Astrocyte of the hippocampus (primary cell): ENCODE measurements at places on chromosomes 3 and 15.
A peak's percentile ranks its signal among the peaks of the same experiment; 100 is the strongest.

GRCh38 chr15:90981681-90982080 is 12.7 kb downstream of the PRC1 start:
- DNase-seq = no peak

DNA sequence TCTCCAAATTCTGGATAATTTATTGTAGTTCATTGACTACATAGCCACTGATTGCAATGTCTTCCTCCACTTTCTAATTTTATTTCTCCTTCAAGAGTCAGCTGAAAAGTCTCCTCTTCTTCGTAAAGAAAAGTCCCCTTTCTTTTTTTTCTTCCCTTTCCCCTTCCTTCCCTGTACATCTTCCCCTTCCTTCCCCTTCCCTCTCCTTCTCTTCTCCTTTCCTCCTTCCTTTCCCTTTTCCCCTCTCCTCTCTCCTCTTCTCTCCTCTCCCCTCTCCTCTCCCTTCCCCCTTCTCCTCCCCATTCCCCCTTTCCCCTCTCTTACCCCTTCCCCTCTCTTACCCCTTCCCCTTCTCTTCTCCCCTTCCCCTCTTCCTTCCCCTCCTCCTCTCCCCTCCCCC is 8.8 kb upstream of the MGA start:
- no peak for DNase-seq

DNA sequence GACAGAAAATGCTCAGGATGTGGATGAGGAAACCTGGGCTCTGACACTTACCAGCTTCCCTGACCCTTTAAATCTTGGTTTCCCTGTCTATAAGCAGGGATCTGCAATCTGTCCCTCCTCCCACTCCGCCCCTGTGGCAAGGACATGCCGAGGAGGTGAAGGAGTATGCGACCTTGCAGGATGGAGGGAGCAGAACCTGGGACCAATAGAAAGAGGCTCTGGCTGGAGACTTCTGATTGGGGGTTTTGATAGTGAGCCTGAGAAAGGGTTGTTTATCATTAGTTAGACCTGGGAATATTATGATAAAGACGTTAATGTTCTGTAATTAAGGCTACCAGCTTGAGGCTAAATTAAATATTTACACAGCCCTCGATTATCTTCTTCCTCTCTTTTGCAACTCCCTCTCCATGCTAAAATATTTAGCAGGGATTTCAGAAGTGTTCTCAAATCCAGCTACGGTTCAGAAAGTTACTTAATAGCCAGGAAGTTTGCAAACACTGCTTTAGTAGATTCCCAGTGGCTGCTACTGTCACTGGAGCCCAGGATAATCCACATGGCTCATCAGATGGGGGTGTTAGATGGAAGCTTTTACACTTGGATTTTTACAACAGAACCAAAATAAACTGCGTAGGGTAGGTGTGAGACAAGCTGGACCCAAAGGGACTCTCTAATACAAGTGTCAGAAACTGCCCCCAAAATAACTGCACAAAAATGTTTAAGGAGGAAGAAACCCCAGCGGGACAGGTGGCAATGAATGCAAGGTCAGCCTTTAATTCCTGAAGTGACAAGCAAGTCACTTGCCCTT is 9.2 kb upstream of the PAQR5 start:
- DNase-seq = no peak

DNA sequence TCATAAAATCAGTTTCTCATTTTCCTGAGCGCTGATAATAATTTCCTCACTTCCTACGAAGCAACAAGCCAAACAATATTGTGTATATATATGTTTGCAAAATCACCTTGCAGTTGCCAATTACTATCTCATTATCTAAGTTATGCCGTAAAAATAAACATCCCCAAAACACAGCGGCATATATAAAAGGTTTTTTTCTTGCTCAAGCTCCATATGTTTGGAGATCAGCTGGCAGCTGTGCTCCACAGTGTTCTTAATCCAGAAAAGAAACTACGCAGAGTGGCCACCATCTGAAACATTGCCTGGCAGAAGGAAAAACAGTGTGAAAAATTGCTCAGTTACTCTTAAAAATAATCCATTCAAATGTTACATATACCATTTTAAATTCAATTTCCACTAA is 951.4 kb downstream of the PLOD2 start:
- DNase-seq = no peak

GRCh38 chr15:82810890-82811426 is 1.5 kb downstream of the WHAMM start:
- DNase-seq = peak; percentile 31

DNA sequence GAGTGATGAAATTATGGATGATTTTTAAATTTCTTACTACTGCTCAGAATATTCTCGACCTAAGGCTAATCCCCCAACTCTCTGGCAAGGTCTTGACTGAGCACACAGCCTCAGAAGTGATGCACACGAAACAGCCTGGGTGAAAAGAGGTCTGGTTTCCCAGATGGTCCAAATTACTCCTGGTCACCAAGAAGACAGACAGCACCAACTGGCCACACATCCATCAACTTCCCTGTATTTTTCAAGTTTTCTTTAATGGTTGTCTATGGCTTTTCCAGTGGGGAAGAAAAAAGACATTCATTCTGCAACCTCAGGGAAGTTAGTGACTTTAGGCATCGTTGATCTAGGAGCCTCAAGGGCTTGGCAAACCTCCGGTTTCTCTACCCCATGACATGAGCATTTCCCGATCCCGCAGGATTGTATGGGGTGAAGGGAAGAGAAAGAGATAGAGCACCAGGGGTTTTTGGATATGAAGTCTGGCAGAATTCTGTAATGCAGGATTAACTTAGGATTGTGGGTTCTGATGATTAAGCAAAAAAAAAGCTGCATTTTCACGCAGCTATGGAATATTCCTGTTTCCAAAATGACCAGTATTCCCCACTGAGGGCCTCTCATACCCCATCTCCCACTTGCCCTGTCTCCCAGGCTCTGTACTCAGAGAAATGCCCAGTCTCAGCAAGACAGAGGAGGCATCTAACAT is 62.2 kb downstream of the UMPS start:
- DNase-seq = no peak

DNA sequence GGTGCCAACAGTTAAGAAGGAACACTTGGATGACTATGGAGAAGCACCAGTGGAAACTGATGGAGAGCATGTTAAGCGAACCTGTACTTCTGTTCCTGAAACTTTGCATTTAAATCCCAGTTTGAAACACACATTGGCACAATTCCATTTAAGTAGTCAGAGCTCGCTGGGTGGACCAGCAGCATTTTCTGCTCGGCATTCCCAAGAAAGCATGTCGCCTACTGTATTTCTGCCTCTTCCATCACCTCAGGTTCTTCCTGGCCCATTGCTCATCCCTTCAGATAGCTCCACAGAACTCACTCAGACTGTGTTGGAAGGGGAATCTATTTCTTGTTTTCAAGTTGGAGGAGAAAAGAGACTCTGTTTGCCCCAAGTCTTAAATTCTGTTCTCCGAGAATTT is 3.0 kb downstream of the SKIL start:
- peak; percentile 39 for DNase-seq

- no peak for DNase-seq
Measured at GRCh38 chr15:59649603-59650002, 7.7 kb downstream of the GTF2A2 start.

DNA sequence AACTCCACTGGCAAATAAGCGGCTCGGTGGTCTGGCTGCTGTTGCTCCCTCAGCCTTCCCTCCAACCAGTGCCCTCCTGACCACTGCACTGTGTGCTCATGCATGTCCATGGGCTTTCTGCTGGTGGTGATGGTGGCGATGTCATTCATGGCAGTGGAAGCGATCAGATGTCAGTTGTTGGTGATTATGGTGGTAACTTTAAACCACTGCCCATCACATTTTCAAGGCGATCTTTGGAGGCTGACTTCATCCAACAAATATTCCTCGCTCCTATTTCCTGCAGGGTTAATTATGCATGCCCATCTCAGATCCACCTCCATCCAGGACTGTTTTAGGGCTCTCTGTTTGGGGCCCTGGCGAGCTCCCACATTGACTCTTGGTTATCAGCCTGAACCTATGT is 13.4 kb upstream of the HCN4 start:
- no peak for DNase-seq

GRCh38 chr3:71226565-71227269 is 356.8 kb downstream of the FOXP1 start:
- peak; percentile 50 for DNase-seq

GRCh38 chr15:87348746-87349145 is 907.8 kb downstream of the NTRK3 start:
- no peak for DNase-seq

GRCh38 chr3:112629425-112629824 is 11.5 kb downstream of the CCDC80 start:
- peak; percentile 89 for DNase-seq

DNA sequence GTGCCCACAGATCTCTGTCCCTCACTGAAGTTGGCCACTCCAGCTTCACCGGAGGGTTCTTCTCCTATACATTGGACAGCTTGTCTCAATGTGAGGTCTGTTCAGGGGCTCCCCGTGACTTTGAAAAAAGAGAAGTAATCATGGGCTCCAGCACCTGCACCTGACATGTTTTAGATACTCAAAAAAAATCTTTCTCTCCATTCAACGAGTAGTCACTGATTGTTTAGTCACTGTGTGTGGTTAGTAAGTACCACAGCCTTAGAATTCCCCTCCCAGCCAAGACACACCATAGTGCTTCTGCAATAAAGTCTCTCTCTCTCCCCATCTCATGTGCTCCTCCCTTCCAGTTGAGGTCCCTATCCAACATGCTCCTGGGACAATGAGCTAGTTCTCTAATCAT is 18.6 kb downstream of the CCR9 start:
- DNase-seq = no peak

GRCh38 chr3:65545429-65545828 is 493.3 kb downstream of the MAGI1 start:
- DNase-seq = no peak

GRCh38 chr15:69920221-69920620 is 177.5 kb downstream of the TLE3 start:
- no peak for DNase-seq

DNA sequence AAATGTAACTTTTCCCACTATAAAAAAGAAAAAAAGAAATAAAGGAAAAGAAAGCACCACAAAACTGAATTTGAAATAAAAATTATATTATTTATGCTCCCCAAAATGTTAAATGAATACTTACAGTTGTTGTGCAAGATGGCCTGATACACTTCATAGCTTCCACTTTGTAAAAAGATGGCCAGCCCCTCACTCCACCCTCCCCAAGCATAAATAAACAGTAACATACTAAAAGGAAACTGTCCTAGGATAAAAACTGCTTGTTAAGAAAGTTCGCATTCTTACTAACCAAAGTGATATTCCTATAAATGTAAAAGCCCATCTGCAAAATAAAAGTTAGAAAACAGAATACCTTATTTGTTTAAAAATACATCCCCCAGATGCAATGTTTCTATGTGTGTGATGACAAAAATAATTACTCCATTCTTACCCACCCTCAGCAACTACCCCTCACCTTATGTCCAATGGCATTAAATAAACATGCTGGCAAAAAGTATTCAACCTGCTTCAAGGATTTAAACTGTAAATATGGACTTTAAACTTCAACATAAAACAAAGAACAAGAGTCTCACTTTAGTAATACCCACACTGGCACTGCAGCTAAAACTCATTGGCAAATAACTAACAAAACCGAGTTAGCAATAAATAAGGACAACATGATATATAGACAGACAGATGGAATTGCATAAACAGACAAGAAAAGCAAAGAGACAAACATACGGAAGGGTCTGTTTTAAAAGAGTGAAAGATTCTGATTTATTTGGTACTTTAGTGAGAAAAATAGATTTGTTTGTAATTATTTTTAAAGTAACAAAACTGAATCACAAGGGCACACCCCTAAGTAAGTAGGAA is 47.7 kb downstream of the ZBTB20 start:
- DNase-seq = peak; percentile 13

GRCh38 chr3:196268284-196269163 is 19.0 kb downstream of the PCYT1A start:
- peak; percentile 88 for DNase-seq

GRCh38 chr3:28022916-28023315 is 218.5 kb upstream of the CMC1 start:
- no peak for DNase-seq

- DNase-seq = peak; percentile 59
Measured at GRCh38 chr15:73928971-73929627, 2.8 kb downstream of the LOXL1 start.

DNA sequence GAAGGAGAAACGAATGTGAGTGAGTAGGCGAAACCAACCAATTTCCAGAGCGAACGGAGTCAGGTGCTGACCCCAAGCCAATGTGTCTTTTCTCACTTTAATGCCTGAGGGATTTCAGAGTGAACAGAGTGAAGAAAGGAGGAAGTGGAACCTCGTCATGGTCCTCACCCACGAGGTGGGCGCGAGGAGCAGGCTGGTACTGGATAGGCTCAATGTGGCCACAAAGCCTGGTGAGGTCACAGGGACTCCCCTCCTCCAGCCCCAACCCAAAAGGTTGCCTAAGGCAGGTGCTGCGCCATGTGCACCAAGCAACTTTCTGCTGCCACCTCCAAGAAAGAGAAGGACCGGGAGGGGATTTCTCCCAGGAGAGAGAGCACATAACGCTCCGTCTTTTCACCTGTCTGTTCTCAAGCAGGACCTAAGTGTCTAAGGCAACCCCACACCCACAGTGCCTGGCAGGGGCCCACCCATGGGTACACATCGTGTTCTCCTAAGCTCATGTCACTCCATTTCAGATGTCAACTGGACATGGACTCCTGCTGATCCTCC is 3.8 kb downstream of the NRROS start:
- no peak for DNase-seq

DNA sequence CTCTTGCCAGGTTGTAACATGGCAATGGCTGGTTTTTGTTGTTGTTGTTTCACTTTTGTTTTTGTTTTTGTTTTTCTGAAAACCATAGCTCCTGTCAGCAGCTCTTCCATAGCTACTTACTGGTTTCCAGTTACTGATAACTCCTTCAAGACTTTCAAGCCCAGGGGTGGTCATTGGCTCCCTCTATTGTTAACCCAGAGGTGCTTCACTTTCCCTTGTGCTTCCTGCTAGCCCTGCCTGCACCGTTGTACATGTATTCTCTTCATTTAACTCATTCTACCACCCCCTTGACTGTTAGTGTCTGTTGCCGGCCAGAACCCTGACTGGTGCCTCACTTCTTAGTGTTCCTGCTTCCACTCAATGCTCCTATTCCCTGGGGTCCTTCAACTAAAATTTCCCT is 4.2 kb upstream of the TRAT1 start:
- DNase-seq = peak; percentile 7

- no peak for DNase-seq
Measured at GRCh38 chr3:134608023-134608770, 42.6 kb downstream of the KY start.

- no peak for DNase-seq
Measured at GRCh38 chr3:12705374-12705926, 41.5 kb upstream of the RAF1 start.

- DNase-seq = no peak
Measured at GRCh38 chr3:183349421-183350157, 78.8 kb downstream of the MCF2L2 start.

- no peak for DNase-seq
Measured at GRCh38 chr3:191345334-191345733, 15.0 kb upstream of the UTS2B start.

GRCh38 chr3:157533298-157534070 is 30.3 kb upstream of the VEPH1 start:
- DNase-seq = peak; percentile 58

- DNase-seq = no peak
Measured at GRCh38 chr3:156425651-156426050, 129.3 kb downstream of the SSR3 start.

- no peak for DNase-seq
Measured at GRCh38 chr3:133330522-133330921, 69.3 kb upstream of the BFSP2 start.
